ENCODE measurements at places on chromosomes 5 and 9.

DNA sequence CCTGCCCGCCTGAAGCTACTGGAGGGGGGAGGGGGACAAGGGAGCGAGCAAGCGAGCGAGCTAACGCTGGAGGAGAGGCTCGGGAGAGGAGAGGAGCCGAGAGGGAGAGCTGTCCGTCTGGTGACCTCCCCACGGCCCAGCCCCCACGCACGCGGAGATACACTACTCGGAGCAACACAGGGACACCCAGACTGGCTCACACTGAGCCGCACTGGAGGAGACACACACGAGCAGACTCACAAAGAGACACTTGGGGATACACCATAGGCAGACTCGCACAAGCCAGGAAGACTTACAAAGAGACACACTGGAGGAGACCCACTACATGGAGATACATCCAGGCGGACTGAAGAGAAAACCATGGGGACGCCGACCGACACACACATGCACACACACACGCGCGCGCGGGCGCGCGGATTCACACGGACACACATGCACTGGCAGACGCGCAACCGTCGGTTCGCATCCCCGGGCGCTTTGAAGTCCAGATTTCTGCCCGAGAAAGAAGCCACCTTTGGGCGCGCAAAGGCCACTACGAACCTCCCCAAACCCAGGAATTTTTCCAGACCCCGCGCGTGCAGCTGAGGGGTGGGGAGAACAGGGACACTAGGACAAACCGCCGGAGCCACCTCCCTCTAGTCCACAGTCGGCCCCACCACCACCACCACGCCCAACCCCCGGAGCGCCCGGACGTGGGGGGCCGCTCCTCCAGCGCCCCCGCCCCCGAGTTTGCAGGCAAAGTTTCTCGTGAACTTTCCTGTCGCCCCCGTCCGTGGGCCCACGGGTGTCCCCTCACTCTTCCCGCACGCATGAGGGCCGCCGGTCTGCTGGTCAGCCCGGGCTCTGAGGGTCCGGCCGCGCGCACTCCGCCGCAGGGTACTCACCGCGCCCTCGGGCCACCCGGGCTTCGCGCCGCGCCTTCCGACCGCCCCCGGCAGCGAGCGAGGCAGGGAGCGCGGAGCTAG lies 571 bp downstream of the CNTFR start:
- DNase-seq, result peak; percentile 21

GRCh38 chr5:93513298-93513697 lies 67.7 kb downstream of the NR2F1-AS1 start:
- no peak for DNase-seq

DNA sequence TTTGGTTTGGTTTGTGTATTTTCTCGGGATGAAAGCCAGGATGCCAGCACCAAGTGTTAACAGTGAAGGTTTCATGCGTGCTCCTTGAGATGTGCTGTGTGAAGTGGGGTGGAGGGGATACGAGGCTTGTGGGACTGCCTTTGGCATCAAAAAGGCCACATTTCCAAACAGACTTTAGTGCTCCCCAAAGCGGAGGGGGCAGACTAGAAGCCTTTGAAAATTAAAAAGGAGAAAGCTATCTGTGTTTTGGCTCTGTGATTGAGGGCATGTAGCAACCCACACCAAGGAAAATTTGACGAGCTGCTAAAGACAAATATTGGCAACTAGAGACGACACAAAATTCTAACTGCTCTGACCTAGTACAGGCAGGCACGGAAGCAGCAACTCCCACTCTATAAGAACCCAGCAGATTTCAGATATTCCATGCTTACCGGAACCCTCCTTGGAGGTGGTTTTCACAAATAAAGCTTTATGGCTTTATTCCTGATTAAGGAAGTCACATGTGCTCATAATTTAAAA lies 154.5 kb downstream of the ARSB start:
- no peak for DNase-seq

GRCh38 chr5:83036991-83037575 lies 40.1 kb downstream of the TMEM167A start:
- DNase-seq, result no peak

DNA sequence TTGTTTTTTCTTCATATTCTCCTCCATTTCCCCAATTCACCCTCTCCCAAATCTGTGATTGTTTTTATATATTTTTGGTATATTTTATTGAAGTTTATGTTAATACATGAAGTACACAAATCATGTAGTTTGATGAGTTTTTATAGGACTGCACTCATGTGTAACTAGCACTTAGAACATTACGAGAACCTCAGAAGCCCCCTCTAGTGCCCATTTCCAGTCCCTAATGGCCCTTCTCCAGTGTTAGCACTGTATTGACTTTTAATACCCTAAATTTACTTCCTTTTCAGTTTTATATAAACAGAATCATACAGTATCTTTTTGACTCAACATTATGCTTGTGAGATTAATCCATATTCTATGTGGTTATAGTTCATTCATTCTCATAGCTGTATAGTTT lies 18.5 kb upstream of the FKTN start:
- DNase-seq, result no peak

DNA sequence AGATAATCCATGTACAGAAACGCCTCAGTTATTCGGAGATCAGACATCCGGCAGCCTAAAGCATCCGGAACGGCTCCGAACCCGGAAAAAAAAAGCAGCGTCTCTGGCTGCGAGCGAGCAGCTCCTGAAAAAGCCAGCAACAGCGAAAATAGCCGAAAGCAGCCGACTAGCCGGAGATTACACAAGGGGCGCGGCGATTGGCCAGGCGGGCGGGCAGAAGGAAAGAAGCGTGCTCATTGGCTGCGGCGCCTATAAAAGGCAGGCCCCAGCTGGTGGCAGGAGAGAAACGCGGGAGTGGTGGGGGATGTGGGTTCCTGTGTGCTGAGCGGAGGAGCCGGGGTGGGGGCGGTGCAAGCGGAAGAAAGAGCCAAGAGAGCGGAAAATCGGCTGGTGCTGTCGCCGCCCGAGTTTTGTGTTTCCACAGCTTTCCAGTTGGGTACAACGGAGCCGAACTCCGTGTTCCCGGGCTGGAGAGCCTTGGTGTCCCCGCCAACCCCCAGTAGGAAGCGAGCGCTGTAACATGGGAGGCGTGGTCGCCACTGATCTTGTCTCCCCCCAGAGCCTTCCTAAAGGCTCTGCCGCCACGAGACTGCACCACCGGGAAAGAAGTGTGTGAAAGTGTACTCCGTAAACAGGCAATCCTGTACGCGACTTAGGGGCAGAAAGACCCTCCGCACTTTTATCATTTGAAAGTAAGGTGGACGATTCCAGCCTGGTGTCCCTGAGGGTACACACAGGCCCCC lies at the start of gene ARL15:
TSS of gene ARL15 (minus strand) at position 141 of the 743 bp plus-strand sequence.
- peak; percentile 94 for DNase-seq

- no peak for DNase-seq
Observed at GRCh38 chr9:18061856-18062255, 412.1 kb upstream of the ADAMTSL1 start.

GRCh38 chr5:160297004-160297403 lies 15.4 kb downstream of the CCNJL start:
- no peak for DNase-seq

DNA sequence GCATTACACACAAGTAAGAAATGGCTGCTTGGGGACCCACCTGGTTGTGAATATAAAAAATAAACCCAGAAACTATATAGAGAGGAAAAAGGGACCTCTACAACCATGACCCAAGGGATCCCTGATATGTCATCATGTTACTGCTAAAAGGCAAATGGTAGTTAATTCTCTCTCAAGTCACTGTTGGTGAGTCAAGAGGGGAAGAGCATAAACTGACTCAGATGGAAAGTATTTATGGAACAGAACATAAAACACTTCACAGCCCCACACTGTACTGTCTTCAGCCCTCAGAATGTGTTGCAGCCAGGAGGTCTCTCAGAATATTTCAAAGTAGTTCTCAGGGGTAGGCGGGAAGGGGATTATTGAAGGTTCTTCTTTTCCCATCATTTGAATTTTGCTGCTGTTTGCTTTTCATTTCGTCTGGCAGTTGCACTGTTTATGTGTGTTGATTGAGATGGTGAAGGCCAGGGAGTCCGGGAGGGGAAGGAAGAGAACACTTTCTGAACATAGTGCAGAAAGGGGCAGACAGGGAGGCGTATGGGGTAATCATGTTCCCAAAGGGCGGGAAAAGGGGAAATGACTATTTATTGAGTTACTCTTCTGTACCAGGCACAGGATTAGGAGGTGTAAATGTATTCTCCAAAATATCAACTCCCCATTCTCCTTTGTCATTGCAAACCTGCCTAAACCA lies 85.5 kb downstream of the TEK start:
- DNase-seq, result peak; percentile 71

DNA sequence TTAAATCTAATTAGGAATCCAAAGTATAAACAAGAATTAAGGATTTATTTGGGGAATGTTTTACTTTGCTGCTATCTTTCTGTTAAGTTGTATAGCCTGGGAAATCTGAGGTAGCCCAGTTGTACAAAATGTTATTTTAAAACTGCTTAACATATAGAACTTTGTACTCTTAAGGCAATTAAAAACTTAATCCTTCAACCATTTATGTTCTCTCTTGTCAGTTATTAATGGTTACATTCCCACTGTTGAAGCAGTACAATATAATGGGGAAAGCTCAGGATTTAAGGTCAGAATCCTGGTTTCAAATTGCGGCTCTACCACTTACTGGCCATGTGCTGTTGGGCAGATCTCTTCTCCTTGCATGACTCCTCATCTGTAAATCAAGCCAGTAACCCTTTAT lies 32.7 kb downstream of the FBXO38 start:
- no peak for DNase-seq

- DNase-seq, result no peak
Observed at GRCh38 chr5:55900068-55900467, 48.9 kb downstream of the IL31RA start.

GRCh38 chr5:78801413-78801812 lies 152.8 kb upstream of the LHFPL2 start:
- no peak for DNase-seq

GRCh38 chr9:99873531-99873930 lies 32.9 kb upstream of the STX17 start:
- no peak for DNase-seq

- peak; percentile 55 for DNase-seq
Observed at GRCh38 chr9:83299571-83299970, 236.6 kb upstream of the RASEF start.

GRCh38 chr9:12781226-12781733 lies 6.5 kb downstream of the LURAP1L start:
- no peak for DNase-seq

- peak; percentile 87 for DNase-seq
Observed at GRCh38 chr5:170597109-170597751, 93.4 kb downstream of the KCNIP1 start.

- DNase-seq, result peak; percentile 61
Observed at GRCh38 chr9:33044677-33045282, 19.7 kb downstream of the DNAJA1 start.

DNA sequence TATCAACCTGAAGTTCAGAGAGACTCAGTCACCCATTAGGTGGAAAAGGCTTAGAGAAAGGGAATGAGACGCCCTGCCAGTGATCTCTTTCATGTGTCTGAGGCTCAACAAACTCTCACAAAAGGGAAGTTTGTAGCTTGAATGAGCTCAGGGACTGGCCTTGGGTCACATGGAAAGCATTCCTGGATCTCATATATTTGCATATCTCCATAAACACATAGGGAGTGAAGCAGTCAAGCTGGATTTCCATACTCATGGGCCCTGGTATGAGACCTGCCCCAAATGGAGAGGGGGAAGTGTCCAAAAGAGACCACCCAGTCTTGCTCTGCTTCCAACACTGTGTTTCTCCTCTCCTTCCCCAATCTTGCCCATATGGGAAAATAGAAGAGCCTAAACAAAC lies 26.4 kb upstream of the PRUNE2 start:
- DNase-seq, result no peak

GRCh38 chr9:78549711-78550110 lies 252.8 kb downstream of the PSAT1 start:
- no peak for DNase-seq

- DNase-seq, result peak; percentile 79
Observed at GRCh38 chr9:32603914-32604852, 31.2 kb upstream of the NDUFB6 start.

- DNase-seq, result no peak
Observed at GRCh38 chr9:137969008-137969407, 91.4 kb downstream of the CACNA1B start.

GRCh38 chr9:13116292-13116691 lies 163.2 kb downstream of the MPDZ start:
- DNase-seq, result no peak

DNA sequence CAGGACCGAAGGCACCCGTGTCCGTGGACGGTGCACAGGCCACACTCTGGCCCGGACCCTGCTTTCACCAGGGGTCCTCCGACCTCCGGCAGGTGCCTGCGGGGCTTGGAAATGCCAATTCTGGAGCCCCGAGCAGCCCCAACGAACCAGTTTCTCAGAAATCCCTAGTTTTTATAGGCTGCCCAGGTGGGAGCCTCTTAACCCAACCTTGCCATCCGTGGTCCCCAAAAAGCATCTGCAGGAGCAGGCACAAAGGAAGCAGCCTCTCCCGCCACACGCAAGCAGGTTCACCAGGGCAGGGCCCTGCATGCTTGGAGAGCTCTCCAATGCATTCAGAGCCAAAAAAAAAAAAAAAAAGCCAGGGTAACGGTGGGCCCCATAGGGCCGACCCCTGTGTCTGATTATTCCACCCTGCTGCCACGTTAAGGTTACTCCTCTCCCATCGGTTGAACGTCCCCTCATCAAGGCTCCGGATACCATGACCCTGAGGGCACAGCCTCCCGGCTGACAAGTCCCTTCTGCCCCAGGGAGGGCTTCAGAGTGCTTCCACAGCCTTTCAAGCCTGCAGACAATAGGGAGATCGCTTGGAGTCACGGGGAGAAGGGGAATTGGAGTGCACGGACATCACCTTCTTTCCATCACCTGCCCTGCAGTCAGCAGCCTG lies 796 bp upstream of the TPRN start:
- DNase-seq, result no peak

GRCh38 chr5:19940192-19940591 lies 47.8 kb downstream of the CDH18 start:
- no peak for DNase-seq

DNA sequence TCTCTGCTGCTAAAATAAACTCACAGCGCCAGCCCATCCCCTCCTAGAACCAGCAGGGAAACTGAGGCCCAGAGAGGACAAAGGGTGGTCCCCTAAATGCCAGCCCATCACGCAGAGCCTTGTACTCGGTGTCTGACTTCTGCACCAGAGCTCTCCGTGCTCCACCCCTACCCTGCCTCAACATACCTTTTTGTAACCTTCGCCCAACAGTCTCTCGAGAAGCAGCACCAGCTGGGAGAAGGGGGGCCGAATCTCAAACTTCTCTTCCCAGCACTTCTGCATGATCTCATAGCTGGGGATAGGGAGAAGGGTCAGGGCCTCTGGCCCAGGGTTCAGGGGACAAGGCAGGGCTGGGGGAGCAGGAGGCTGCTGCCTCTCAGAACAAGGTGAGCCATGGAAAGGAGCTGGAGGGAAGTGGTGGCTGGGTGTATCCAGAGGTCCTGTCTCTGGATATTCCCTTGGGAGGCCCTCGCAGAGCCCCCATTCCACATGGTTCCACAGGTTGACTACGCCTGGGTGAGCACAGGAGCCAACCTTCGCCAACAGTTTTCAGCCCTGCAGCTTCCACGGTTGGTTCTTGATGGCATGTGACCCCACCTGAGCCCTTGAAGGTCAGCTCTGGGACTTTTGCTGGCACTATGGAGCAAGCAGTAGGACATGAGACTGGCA lies 32.3 kb upstream of the CSF1R start:
- no peak for DNase-seq

Measured in SW480 (cell line).